ENCODE measurements at places on chromosomes 16 and 17.

DNA sequence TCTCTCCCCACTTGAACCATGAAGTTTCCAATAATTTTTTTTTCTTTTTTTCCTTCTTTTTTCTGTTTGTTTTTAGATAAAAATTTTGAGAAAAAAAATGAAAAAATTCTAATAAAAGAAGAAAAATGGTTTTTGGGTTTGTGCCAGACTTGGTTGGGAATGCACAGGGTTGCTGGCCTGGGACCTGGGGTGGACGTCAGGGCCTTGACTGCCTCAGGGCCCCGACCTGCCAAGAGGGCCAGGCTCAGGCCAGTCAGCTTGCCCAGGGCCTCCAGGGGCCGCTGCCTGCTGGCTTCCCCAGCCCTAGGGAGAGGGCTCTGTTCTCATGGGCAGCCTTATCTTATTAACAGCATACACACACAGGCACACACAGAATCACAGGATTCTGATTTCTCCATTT lies 6.5 kb downstream of the TBX6 start:
- DNase-seq = no peak

- peak; percentile 47 for DNase-seq
Observed at GRCh38 chr16:2686912-2687507, 4.7 kb downstream of the KCTD5 start.

DNA sequence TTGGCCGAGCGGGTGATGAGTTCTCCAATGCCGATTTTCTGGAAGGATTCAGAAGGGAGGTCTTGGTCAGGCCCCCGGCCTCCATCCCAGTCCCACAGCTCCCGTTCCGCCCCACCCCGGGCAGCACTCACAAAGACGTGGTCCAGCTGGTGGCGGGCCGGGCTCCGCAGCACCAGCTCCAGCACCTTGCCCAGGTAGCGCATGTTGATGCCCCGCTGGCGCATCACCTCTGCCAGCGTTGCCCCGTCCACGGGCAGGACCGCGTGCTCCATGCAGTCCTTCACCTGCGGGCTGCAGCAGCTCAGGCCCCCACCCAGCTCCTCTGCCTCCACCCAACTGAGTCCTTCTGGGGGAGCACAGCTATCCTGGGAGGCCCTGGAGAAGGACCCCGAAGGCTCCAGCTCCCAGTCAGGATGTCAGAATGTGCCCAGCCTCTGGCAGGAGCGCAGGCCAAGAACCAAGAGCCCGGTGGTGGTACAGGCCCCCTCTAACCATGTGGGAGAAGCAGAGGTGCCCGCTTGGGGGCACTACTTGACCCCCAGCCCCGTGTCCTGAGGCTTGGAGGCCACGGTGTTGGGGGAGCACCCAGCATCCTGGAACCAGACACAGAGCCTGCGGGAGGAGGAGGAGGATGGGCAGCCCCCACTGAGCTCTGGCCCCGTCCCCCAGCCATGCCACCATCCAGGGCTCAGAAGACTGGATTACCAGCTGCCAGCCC lies 16.2 kb downstream of the CLUH start:
- DNase-seq = no peak

DNA sequence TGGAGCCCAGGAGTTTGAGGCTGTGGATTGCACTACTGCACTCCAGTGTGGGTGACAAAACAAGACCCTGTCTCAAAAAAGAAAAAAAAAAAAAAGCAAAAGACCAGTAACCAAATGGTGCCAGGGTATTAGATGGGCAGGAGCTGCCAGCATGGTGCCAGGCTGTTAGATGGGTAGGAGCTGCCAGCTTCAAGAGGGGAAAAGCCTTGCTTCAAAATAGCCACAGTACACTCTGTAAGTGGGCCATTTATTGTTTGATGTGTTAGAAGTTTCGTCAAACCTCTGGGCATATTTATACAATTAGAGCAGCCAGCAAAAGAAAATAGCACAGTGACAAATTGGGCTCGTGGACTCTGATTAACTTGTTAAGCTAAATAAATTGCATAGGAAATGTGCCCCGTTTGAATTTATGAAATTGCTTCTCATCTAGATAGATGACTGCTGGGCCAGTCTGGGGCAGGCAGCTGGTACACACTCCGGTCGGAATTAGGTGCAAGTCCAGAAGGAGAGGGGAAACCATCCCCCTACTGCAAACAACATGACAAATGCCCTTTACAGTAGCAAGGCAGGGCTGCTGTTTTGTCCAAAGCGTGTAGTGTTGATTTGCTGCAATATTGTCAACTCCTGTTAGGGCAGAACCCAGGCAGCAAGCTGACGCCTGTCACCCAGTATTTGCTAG lies 126.3 kb upstream of the IRX3 start:
- no peak for DNase-seq

DNA sequence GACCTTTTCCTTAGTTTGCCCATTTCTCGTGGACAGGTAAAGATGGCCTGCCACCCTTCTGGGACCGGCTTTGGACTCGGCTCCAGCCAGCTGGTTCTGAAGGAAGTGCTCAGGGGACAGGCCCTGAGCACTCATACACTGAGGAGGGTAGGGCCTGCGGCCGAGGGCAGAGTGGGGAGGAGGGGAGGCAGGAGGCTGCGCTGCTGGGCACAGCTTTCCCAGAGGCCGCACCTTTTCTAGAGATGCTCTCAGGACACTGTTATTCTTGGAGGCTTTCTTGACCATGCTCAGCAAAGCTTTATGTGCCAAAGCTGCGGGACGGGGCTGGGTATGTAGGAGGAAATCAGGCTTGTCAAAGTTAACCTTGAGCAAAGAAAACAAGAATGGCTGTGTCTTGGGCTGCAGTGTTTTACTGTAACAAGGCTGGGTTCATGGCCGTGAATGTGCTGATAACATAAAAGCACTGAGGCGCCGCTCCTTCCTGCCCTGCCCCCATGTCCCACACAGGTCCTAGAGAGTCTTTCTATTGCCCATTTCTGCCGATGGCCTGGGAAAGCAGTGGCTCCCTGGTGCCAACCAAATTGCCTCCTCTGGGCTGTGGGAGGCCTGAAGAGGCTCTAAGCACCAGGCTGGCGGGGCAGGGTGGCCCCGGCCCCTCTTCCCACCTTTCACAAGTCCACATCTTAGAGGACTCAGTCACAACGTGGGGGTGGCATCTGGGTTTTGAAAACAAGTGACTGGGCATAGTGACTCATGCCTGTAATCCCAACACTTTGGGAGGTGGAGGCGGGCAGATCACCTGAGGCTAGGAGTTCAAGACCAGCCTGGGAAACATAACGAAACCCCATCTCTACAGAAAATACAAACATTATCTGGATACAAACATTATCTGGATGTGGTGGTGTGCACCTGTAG lies 22.3 kb upstream of the TIMP2 start:
- no peak for DNase-seq

DNA sequence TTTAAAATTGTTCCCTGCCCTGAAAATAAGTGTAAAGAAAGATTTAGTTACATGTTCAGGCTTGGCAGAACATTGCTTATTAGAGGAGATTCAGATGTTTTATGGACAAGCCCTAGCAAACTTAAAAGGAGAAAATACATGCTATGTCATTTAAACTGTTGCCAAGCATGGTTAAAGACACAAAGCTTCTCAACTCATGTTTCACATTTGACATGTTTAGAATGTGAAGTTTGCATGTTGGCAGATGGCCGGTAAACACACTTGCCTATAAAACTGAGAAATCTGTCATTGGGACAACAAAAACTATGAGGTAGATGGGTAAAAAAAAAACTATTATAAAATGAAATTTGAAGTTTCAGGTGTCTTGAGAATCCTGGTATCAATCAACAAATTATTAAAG lies 5.8 kb downstream of the KRTAP29-1 start:
- no peak for DNase-seq

GRCh38 chr17:42107597-42108576 lies 4.6 kb downstream of the DHX58 start:
- peak; percentile 93 for DNase-seq

GRCh38 chr16:53453928-53454327 lies 19.7 kb downstream of the RBL2 start:
- no peak for DNase-seq

DNA sequence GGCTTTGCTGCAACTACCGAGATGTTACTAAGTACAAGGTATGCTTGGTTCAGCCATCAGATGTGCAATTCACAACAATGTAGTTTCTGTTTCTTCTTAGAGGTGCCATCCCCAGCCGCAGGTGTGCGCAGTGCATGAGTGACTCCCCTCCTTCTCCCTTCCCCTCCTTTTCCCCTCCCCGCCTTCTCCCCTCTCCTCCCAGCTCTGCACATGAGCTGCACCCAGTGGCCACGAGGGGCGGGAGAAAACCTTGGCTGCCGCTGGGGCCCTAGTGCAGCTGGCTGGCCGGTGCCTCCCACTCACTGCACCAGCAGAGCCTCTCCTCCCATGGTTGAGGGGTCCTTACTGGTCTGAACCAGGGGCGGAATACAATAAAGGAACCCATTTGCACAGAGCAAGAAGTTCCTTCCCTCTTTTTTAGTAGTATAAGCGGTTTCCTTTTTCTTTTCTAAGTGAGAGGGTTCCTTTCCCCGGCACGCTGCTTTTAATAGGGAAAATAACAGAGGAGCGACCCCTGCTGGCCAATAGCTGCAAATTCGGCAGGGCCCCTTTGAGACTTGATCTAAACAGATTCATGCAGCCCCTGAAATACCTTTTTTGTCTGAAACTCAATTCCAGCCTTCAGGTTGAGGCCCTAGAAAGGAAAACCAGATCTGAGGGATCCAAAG lies 7.8 kb upstream of the CCL15 start:
- DNase-seq = no peak

DNA sequence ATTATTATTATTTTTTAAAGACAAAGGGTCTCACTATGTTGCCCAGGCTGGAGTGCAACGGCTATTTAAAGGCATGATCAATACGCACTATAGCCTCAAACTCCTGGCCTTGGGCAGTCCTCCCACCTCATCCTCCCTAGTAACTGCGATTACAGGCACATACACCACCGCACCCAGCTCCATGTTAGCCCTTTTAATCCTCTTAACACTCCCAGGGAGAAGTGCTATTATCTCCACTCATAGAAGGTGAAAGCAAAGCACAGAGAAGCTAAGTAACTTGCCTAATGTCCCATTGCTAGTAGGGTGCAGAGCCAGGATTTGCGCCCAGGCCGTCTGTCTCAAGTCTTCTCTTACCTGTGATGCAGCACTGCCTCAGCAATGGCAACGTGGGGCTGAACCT lies 5.0 kb downstream of the HAS3 start:
- DNase-seq = no peak

GRCh38 chr16:19672378-19672777 lies 45.6 kb downstream of the KNOP1 start:
- DNase-seq = no peak

- DNase-seq = peak; percentile 39
Observed at GRCh38 chr17:15981208-15981607, 18.3 kb downstream of the ZSWIM7 start.

DNA sequence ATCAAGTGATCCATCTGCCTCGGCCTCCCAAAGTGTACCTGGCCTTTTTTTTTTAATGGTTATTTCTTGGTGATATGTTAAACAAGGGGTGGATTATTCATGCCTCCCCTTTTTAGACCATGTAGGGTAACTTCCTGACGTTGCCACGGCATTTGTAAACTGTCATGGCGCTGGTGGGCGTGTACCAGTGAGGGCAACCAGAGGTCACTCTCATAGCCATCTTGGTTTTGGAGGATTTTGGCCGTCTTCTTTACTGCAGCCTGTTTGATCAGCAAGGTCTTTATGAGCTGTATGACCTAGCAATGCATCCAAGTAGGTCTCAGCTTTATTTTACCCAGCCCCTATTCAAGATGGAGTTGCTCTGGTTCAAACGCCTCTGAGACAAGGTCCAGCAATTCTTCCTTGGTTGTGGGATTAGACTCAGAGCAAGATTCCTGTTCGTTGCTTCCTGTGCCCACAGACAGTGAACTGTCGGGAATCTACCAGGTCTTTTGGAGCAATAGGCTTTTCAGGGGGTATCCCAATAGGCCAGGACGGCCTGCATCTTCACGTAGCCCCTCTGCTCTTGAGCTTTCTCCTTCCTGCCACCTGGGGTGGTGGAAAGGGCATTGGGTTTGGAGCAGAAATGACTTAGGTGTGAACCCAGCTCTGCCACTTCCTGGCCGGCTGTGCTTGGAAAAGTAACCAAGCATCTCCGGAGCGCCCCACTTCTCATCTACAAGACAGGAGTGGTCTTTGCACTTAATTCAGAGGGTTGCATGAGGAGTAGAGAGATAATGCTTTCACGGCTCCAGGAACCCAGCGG lies 52.9 kb upstream of the SEC14L1 start:
- no peak for DNase-seq

DNA sequence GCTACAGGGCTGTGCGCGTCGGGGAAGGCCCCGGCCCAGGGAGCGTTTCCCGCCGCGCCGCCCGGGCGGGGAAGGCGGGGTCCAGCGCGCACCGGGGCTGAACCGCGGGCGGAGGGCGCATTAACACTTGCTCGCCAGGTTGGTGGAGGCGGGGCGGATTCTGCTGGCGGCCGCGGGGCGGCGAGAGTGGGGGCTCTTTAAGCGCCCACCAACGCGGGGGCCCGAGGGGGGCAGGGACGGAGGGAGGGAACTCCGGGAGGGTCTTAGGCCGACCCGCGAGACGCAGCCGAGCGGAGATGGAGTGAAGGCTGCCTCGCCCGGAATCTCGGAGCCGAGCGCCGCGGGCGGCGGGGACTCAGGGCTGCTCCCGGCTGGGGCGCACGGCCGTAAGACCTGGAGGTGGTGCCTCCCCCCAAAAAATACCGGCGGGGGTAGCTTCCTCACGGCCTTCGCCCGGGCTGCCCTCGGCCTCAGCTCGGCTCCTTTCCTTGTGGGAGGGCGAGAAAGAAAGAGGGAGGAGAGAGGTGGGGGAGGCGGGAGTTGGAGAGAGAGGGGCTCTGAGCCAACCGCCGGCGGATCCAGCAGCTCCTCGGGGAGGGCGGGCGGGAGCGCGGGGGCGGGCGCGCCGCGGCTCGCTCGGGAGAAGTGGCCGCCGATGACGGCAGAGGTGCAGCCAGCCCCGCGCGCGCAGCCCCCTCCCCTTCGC lies 415 bp upstream of the FOXF1 start:
- DNase-seq = no peak

DNA sequence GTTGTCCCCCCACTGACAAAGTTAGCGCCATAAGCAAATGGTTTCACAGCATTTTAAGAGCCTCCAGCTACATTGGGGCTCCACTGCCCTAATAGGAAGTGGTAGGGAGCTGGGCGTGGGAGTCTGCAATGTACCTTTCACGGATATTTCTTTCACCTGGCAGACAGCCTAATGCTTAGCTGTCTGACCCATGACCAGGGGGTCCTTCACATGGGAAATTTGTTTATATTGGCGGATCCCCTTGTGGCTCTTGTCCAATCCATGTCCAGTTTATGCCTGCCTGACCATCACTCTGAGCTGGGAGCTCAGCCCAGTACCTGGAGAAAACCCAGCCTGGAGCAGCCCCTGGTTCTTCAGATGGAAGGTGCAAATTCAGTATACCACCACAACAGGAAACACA lies 145.0 kb downstream of the ZNF18 start:
- no peak for DNase-seq

DNA sequence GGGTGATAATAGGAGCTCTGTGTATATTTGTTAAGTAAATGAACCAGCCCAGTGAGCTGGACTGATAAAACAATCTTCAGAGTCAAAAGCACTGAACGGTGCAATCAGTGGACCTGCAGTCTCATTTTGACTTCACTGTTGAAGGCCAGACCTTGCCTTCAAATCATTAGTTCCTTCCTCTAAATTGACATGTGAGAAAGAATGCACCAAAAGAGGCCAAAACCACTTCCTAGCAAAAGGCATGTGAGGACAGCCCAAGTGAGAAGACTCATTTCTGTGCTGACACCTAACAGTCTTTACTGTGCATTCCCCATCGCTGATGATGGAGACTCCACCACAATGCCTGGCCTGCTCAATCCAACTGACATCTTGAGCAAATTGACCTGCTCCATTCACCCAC lies 10.6 kb downstream of the GTF3C1 start:
- DNase-seq = no peak

- no peak for DNase-seq
Observed at GRCh38 chr17:54339731-54340130, 517.0 kb downstream of the KIF2B start.
